ENCODE measurements at places on chromosomes 13 and 19. TPM values are rescaled to one million over a fixed set of nuclear protein-coding genes. Genes with fewer than 3 reads are reported as not detected.

Gene PLD3
- 367 TPM for total RNA-seq

Gene NLRP12
- total RNA-seq, result 1.5 TPM

Gene SULT2B1
- total RNA-seq, result 1.3 TPM

Gene DMPK
- 22.3 TPM for total RNA-seq

Gene S1PR2
- total RNA-seq, result 14.1 TPM

Gene PTGIR
- total RNA-seq, result 0.51 TPM

Gene CGB8
- total RNA-seq, result 0.77 TPM

Gene CBARP
- 18.9 TPM for total RNA-seq

Gene CNFN
- 3.7 TPM for total RNA-seq

Gene YJEFN3
- total RNA-seq, result 4.2 TPM

Gene MLNR
- total RNA-seq, result not detected

Gene IFNL1
- total RNA-seq, result not detected

Gene MADCAM1
- total RNA-seq, result 0.57 TPM

Gene MAG
- not detected for total RNA-seq

Gene CRX
- total RNA-seq, result 0.83 TPM

Gene CGB7
- 0.17 TPM for total RNA-seq

Gene FGF9
- total RNA-seq, result 10.4 TPM

Gene CLDN10
- 8.9 TPM for total RNA-seq

Gene PRSS57
- total RNA-seq, result not detected

Gene STK11
- 30.5 TPM for total RNA-seq

DNA sequence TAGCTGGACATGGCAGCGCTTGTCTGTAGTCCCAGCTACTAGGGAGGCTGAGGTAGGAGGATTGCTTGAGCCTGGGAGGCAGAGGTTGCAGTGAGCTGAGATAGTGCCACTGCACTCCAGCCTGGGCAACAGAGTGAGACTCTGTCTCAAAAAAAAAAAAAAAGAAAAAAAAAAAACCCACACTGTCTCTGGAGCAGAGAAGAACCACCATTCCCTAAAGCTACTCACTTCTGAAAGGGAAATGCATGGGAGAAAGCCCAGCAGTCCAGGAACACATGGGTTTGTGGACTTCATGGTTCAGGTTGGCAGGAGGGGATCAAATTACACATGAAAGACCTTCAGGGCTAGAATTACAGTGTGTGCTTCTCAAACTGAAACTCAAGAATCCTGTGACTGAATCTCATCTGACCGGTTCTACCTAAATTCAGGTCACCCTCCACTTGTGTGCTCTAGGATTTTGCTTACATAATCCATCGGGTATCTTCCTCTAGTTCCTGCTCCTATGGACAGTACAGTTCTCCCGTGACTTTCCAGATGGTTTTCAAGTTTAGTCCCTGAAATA lies 30.2 kb upstream of the CPB2 start:
- no peak for ATAC-seq

- no peak for ATAC-seq
Measured at GRCh38 chr19:49543032-49543431, 15.2 kb downstream of the RCN3 start.

DNA sequence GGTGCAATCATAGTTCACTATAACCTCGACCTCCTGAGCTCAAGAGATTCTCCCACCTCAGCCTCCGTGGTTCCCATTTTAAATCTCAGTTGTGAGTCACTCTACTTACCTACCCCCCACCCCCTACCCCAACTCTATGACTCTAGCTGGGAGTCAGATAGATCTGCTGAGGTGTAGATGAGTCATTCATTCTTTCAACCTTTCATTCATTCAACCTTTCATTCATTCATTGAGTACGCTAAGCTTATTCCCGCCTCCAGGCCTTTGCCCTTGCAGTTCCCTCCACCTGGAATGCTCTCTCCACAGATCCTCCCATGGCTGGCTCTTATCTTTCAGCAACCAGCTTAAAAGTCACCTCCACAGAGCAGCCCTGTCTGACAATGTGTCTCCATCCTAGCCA lies 1.1 kb upstream of the MAST1 start:
- ATAC-seq, result no peak

DNA sequence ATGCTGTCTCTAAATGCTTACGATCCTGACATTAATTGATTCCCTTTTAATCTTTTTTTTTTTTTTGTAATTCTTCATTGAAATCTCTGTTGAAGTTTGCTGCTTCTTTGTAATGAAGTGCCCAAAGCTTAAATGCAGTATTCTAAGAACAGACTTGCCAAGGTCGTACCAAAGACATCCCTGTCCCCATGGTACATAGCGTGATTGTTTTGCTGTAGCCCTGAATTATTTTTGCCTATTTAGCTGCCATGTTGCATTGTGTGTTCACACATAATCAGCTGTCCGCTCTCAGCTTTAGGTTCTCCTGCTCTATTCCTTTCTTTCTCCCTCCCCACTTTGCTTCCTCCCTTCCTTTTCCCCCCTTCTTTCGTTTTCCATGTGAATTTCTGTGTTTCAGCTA lies 21.1 kb downstream of the FGF9 start:
- no peak for ATAC-seq

DNA sequence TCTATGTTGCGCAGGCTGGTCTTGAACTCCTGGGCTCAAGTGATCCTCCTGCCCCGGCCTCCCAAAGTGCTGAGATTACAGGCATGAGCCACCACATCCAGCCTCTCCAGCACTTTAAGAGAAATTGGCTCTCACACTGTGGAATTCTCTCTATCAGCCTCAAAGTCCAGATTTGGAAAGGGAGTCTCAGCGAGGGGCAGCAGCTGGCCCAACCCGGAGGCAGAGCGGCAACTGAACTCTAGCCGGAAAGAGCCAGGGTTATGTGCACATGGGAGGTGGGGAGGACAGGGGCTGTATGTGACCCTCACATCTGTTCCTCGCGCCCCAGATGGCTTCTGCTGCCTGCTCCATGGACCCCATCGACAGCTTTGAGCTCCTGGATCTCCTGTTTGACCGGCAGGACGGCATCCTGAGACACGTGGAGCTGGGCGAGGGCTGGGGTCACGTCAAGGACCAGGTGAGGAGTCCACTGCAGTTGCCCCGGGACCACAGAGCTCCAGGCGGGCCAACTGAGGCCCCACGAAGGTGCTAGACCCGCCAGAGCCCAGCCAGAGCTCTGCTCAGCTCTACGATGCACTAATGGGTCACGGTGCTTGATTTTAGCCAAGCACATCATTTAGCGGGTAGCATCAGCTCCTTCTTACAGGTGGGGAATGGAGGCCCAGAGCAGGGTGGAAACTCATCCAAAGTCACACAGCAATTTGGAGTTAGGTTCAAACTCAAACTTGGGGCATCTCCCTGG lies 1.3 kb downstream of the CREB3L3 start:
- ATAC-seq, result no peak

GRCh38 chr13:53466576-53466975 lies 438.0 kb downstream of the OLFM4 start:
- ATAC-seq, result no peak

GRCh38 chr13:59873309-59873708 lies 290.4 kb downstream of the DIAPH3 start:
- ATAC-seq, result no peak

DNA sequence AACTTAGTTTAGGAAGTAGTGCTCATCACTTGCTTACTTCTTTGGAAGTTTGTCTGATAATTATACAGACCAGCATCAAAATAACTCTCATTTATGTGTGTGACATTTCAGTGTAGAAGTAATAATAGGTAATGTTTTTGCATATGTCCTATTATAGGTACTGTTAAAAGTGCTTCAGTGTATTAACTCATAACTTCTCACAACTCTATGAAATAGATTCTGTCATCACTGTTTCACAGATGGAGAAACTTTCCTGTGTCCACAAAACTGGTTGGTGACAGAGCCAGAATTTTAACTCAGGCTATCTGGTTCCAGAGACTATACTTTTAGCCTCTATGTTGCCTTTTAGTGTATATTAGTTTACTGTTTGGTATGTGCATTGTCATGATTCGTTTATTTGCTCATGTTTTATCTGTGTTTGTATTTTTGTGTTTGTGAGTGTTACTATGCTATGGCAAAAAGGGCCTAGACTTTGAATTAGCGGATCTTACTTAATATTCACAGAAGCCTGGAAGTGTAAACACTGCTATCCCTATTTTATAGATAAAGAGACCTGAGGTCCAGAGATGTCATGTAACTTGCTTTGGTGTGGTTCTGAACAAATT lies 12.7 kb downstream of the LPAR6 start:
- ATAC-seq, result peak; percentile 35

DNA sequence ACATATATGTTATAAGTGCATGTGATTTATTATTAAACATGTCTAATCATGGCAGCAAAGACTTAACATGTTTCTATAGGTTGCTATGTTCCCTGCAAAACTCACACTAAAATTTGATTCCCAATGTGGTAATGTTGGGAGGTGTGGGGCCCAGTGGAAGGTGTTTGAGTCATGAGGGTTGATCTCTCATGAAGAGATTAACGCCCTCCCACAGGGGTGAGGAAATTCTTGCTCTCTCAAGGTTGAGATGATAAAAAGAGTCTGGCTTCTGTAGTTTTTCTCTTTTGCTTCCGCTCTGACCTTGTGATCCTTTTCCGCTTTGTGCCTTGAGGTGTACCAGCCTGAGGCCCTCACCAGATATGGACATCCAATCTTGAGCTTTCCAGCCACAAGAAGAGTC lies 737.5 kb upstream of the SLITRK5 start:
- no peak for ATAC-seq

- peak; percentile 72 for ATAC-seq
Measured at GRCh38 chr13:113625965-113626721, 31.9 kb downstream of the ATP4B start.

GRCh38 chr13:110610955-110611595 lies 4.3 kb upstream of the NAXD start:
- ATAC-seq, result no peak

GRCh38 chr13:24301434-24301833 lies 7.9 kb upstream of the C1QTNF9 start:
- ATAC-seq, result no peak

- ATAC-seq, result peak; percentile 47
Measured at GRCh38 chr19:33612928-33613619, 8.7 kb upstream of the CHST8 start.

DNA sequence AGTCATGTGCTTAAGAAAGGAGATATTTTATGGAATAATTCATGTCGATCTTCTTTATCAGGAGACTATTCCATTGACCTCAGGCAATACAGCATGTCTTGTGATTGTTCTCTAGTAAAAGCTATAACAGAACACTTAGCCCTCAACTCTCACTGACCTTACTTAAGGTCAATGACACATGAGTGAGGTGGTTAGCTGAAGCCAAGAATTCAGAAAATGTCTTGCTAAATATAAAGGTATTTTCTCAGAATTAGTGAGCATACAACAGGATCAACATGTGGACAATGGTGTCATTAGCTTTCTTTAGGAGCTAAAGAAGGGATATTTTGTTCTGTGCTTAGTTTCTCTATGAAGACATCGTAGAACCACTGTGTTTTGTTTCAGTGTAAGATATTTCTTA lies 1730.4 kb upstream of the SLC10A2 start:
- ATAC-seq, result no peak

DNA sequence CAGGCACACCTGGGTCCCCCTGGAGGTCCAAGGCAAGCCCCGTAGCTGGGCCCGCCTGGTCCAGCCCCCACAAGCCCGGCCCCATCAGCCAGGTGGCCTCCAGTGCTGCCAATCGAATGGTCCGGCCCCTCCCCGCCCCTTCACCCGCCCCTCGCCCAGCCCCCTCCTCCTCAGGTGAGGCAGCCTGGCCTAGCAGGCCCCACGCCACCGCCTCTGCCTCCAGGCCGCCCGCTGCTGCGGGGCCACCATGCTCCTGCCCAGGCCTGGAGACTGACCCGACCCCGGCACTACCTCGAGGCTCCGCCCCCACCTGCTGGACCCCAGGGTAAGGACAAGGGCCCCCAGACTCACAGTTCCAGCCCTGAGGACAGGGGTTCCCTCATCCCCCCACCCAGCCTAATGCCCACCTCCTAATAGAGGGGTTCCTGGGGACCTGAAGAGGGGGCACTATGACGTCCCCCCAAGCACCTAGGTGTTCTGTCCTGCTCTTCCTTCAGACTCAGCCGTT lies at the start of gene HPN:
Gene HPN, plus strand, starts transcription at position 174 of the 508 bp plus-strand sequence. CDS start 786 bp downstream, outside the sequence.
- no peak for ATAC-seq

GRCh38 chr19:41801792-41802211 lies 5.4 kb downstream of the CEACAM3 start:
- ATAC-seq, result no peak

- ATAC-seq, result no peak
Measured at GRCh38 chr19:10566658-10567410, 1.0 kb upstream of the KRI1 start.

Data from motor neuron (in vitro differentiated cells).